ENCODE measurements at places on chromosomes 1 and 21. TPM values are rescaled to one million over a fixed set of nuclear protein-coding genes. Genes with fewer than 3 reads are reported as not detected.

GRCh38 chr1:157069601-157070000, 24.1 kb upstream of the ARHGEF11 start:
- peaks cover 9% of the 10 kb centered on the region for H3K4me1 ChIP-seq
- no peak for DNase-seq

LY9 gene
- 124 TPM for total RNA-seq

- no peak for DNase-seq
- H3K4me3 ChIP-seq: no peak overlapping the region
- no peaks in the 10 kb centered on the region for H3K4me1 ChIP-seq
- no peaks in the 10 kb centered on the region for H3K36me3 ChIP-seq
Observed at GRCh38 chr1:37233606-37234005, 199.3 kb upstream of the GRIK3 start.

S100A5 gene
- 1.1 TPM for total RNA-seq

CEP170 gene
- total RNA-seq: 26.0 TPM

DNA sequence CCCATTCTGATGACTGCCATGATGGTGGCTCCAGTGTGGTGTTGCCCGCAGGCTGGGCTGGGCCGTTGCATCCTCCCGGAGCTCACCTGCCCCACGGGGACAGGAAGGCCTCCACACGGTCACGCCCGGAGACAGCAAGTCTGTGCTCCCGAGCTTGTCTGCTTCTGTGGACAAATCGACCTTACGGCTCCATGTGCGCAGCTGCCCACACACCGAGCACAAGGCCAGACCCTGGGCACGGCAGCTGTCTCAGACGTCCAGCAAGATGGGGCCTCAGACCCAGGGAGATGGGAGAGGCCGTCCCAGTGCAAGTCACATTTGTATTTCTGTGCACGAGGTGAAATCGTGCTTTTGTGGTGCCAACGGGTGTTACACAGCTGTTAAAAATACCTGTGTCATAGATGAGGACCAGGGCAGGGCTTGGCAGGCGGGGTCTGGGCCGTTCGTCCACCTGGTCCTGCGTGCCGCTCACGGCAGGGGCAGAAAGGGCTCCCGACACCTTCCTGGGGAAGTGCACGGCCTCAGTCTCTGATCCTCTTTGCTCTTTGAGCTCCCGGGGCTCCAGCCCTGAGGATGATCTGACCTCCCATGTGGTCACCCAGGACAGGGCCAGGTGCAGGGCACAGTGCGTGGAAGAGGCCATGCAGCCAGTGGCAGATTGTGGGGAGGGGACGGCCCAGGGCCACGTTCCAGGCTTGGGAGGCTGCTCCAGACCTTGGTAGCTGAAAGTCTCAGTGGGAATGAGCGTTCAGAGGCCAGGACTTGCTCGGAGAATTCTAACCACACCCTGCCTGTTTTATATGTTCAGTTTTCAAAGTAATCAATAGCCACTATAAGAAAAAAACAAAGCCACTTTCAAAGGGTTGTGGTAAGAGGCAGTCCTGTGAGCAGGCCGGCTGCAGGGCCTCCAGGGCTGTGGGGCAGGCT, 13.5 kb downstream of the COL6A1 start:
- no peaks in the 10 kb centered on the region for H3K4me1 ChIP-seq
- H3K36me3 ChIP-seq: no peaks in the 10 kb centered on the region
- no peak overlapping the region for H3K4me3 ChIP-seq
- H3K27ac ChIP-seq: no peak overlapping the region
- no peak for DNase-seq

All from T-helper 17 cell (primary cell).